ENCODE measurements at places on chromosomes 7 and 10.

GRCh38 chr10:131563411-131563810, 251.9 kb upstream of the TCERG1L start:
- no peak for DNase-seq

GRCh38 chr7:145036604-145037405, 201.0 kb upstream of the TPK1 start:
- DNase-seq, result peak; percentile 42

DNA sequence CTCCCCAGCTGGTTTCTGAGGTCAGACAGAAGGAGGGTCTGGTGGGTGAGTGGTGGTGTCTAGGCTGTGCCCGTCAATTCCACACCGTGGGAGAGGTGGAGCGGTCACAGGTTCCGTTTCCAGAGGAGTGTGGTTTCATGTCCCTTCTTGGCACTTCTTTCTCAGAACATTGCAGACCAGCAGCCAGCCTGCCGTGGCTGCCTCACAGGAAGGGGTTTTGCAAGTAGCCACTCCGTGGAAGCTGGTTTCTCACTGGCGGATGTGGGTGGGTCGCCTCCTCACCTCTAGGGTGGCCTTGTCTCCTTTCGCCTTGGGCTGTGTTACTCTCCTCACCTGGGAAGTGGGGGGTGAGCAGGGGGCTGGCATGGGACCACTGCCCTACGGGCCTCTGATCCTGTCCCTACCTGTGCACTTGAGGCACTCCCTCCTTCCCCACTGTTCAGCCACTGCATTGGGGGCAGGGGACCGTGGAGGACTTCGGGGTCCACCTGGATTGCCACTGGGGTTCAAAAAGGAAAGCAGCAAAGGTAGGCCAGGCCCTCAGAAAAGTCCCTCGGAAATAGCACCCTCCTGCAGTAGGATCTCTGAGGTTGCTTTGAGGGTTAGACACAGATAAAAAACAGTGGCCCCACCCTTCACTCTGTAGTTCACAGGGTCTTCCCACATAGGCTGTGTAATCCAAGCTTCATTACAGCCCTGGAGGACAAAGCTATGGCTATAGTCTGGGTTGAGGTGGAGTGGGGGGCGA, 33.9 kb downstream of the TSPAN14 start:
- peak; percentile 66 for DNase-seq

GRCh38 chr10:59885430-59886134, 20.8 kb downstream of the CCDC6 start:
- no peak for DNase-seq

- no peak for DNase-seq
Observed at GRCh38 chr10:97188261-97188711, 2.5 kb upstream of the SLIT1 start.

- peak; percentile 46 for DNase-seq
Observed at GRCh38 chr10:4902571-4903011, 60.6 kb upstream of the AKR1C1 start.

GRCh38 chr10:1240341-1240775, 184.2 kb downstream of the WDR37 start:
- DNase-seq, result no peak

DNA sequence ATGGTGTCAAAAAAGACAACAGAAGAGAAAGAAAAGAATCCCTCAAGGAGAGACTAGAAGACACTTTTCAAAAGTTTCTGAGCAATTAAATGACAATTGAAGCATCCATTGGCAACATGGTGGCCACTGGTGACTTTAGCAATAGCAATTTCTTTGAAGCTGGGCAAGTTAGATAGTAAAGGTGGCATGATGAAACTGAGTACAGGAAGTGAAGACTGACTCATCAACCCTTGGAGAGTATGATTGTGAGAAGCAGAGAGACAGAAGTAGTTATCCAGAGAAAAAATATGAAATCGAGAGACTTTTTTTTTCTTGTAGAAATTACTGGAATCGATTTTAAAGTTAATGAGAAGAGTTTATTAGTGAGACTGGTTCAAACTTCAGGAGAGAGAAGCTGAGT, 52.5 kb downstream of the DGKB start:
- no peak for DNase-seq

DNA sequence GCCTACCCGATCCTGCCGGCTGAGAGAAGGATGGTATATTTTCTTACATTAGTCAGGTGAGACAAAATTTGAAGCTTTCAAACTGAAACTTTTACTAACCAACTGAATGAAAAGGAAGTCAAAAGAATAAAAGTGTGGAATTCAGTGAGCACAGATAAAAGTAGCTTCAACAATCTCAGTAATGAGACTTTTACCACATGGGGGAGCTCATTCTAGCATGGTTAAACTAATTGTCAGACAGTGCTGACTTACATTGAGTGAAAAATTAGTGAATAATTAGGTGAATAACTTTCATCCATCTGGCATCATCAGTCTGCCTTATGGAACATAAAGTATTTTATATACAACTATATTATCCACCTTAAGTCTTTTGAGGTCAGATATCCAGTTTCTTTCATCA, 8.4 kb downstream of the FAM237B start:
- no peak for DNase-seq

GRCh38 chr7:151206914-151207313, 3.4 kb downstream of the H2BK1 start:
- no peak for DNase-seq

DNA sequence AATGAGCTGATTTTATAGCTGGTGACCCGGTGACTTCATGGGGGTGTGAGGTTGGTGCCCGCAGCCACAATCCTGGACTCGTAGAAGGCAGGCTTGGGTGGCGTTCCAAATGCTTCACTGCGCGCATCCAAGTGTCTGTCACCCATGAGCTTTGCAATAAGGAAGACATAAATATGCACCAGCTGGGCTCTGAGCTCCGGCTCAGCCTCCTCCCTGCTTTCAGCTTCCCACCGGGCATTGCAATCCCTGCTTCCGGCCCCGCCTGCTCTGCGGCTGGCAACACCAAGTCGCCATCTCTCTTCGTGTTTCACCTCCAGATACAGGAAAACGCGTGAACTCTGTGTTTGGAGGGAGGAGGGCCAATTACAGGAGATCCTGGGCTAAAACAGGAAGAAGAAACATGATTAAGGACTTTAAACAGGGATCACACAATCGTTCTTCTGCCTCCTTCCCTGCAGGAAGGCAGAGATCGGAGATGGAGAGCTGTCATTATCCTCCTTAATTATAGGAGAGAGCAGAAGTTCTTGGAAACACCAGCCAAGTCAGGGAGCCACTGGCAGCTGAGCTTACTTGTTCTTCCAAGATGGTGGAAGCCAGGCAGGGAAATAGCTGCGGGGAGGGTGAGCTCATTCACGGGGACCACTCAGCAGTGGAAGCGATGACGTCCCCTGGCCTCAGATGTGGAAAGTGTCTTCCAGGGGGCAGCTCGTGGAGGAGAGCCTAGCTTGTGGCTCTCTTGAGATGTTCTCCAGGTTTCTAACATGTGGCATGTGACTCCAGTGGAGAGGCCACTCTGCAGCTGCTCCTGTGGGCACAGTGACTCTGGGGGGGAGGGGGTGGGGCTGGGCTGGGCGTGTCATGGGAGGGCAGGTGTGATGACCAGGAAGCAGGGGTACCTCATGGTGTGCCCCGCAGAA, 134.9 kb downstream of the CAMK1D start:
- DNase-seq, result no peak

- no peak for DNase-seq
Observed at GRCh38 chr10:90130321-90131086, 429.1 kb downstream of the KIF20B start.
